Activated CD8-positive, alpha-beta memory T cell treated with anti-CD3 and anti-CD28 coated beads for 4 hours (primary cell): ENCODE measurements at places on chromosomes 6 and 20.

DNA sequence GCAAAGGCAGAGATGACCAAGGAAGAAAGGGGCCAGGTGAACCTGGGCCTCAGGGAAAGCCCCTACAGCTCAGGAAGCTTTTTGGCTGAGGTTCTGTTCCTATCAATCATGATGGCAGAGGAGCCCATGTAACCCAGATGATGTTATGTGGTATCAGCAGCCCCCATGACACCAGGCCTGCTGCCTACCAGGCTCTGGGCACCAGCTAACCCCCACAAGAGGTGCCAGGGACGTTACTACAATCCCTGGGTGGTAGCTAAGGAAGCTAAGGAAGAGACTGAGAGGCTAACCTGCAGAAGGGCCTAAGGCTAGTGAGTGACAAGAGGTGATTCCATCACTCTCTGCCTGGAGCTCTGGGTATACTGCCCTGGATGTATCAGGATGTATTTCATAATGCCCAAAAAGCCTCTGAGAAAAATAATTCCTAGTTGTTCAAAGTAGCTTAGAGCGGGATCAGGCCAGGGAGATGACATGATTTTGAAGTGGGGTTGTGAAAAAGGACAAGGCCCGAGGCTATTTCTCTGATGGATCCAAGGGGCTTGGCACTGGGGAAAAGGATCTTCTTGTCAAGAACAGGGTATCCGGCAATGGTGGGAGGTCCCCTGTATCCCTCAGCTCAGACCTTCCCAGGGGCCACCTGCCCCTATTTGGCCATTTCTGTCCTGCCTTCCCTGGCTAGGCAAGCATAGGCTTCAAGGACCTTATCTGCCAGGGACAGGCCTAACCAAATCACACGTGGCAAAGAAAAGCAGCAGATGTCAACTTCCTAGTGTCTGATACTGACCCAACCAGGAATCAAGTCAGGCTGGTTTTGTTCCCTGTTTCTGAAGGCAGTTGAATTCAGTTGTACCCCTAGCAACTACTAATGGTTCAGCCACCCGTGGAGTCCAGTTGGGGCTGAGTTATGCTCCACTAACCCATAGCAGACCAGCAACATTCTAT is 41.3 kb downstream of the PANK2 start:
- no peak for DNase-seq

GRCh38 chr6:121884091-121884490 is 448.6 kb downstream of the GJA1 start:
- DNase-seq, result no peak

DNA sequence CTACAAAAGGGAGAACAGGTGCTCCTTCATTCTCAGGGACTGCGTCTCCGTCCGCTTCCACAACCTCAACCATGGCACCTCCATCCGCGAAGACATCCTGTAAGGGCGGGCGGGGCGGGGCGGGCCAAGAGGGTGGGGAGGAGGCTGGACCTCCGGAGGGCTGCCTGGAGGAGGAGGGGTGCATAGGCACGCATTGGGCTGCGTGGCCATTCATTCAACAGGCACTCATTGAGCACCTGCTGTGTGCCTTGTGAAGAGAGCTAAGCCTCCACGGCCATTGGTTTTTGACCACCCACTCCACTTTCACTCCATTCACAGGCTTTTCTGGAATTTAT is 435 bp downstream of the ZSWIM3 start:
- no peak for DNase-seq

GRCh38 chr6:70886661-70887060 is 70.2 kb downstream of the B3GAT2 start:
- no peak for DNase-seq

DNA sequence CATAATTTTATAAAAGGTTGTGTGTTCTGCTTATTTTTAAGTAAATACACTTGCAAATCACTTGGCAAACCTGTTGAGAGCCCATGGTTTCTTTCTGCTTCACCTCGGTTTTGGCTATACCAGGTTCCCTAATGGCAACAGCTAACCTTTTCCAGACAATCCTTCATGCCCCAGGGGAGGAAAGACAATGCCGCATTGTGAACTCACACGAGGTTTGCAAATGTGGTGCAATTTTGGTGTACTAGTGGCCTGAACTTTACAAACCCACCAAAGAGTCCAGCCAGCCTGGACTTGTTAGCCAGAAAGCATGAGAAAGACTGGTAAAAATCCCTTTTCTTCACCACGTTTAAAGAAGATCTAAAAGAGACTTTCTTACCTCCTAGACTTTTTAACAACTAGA is 84.8 kb upstream of the SOX4 start:
- no peak for DNase-seq

GRCh38 chr20:41854765-41855164 is 236.6 kb upstream of the CHD6 start:
- DNase-seq, result no peak

DNA sequence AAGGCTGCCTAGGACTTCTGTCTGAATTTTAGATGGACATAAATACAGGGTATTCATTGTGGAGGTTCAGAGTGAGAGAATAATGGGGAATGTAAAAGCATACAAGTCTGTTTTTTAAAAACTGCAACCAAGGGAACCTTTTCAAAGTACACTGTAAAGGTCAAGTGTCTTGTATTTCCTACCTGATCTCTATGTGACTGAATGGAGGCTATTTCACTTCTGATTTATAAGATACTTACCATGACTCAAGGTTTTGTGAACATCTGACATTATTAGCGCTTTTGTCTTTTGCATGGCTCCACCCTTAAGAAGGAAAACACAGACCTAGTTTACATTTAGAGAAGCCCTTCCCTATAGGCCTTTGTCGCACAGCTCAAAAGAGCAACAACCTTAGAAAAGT is 126.5 kb downstream of the ZFAND3 start:
- DNase-seq, result no peak

DNA sequence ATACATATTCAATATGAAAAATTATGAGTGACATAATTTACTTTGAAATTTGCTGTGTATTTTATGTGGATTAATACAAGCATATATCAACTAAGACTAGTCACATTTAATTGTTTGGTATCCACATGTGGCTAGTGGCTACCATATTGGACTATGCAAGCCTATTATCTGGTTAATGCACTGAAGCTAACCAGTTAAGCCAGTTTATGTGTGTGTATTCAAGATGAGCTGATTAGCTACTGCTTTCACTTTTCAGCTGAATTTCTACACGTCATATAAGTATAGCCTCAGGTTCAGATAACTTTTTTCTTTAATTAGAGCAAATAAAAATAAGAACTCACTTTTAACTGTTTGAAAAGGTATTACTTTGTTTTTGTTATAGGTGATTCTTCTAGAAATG is 903.7 kb downstream of the TFAP2A start:
- no peak for DNase-seq

DNA sequence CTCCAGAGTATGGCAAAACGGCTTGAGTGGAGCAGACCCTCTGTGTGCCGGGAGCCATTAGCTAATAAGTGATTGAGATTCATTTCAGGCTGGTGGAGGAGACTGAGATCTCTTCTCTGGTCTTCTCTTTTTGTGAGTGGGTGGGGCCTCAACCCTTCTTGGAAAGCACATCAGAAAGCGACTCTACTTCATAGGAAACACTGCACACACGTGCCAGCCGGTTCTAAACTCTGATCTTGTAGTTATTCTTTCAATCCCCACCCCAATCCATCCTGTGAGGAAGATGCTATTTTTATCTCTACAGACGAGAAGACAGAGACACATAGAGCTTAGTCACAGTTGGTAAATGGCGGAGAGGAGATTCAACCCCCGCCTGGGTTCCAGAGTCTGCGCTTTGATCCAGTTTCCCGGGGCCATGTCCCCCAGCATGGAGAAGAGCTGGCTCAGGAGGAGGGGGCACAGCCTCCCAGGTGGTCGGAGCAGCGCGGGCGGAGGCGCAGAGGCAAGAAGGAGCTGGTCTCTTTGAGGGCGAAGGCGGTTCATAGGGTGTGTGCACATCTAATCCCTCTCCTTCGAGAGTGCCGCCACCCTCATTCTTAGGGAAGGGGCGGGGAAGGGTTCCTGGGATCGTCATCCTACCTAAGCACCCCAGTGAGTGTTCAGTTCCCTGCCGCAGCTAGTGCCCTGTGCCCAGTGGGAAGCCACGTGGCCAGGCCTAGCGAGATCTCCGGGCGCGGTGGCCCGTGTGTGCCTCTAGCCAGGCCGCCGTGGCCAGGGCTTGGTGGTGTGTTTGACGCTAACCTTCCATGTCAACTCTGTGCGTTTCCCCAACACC is 49.0 kb upstream of the TAGAP start:
- DNase-seq, result no peak

GRCh38 chr20:17921774-17922173 is 46.8 kb downstream of the SNX5 start:
- no peak for DNase-seq

- DNase-seq, result no peak
Measured at GRCh38 chr20:63023071-63023935, 16.5 kb upstream of the BHLHE23 start.

- DNase-seq, result no peak
Measured at GRCh38 chr6:10723567-10723881, 654 bp downstream of the TMEM14C start.

DNA sequence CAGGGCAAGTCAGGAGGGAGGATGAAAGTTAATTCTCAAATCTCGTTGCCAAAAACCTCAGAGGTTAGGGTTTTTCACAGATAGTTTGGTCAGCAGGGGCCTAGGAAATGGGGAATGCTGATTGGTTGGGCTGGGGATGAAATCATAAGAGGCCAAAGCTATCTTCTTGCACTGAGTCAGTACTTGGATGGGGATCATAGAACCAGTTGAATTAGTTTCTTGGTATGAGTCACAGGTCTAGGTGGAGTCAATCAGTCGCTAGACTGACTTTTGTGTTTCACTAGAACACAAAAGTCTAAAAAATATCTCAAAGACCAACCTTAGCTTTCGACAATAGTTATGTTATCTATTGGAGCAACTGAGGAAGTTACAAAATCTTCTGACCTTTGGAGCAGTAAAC is 368.5 kb downstream of the TBC1D32 start:
- no peak for DNase-seq

- no peak for DNase-seq
Measured at GRCh38 chr6:117481926-117482239, 591 bp upstream of the DCBLD1 start.

DNA sequence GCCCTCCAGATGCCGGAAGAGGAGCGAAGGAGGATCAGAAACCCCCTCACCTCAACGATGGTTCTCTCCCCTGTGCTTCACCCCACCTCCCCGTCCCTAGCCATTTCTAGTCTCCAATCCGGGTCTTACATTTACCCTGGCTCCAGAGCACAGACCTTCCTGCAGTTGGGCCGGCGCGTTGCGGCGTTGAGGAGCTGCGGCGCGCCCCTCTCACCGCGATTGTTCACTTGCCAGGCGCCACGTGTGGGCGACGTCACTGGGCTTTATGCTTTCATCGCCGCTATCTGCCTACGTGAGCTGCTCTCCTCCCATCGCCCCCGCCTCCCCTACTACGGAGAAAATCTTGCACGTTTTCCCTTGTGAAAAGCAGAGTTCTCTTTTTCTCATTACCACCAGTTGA is at the start of gene CRISP2:
Gene CRISP2 (minus strand): TSS at position 198 of the 400 bp plus-strand sequence. CDS start 4,347 bp downstream, outside the sequence.
- no peak for DNase-seq

DNA sequence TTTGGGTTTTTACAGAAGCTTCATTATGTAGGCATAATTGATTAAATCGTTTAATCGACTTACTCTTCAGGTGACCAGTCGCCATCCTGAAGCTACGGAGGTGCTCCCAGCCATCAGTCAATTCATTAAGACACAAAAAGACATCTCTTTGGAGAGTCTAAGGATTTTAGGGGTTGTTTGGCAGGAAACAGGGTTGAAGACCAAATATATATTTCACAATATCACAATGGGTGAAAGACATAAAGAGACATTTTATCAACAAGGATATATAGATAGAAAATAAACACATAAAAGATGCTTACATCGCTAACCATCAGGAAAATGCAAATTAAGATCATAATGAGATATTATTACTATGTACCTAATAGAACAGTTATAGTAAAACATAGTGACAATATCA is 104.0 kb upstream of the SIRPG start:
- DNase-seq, result no peak

DNA sequence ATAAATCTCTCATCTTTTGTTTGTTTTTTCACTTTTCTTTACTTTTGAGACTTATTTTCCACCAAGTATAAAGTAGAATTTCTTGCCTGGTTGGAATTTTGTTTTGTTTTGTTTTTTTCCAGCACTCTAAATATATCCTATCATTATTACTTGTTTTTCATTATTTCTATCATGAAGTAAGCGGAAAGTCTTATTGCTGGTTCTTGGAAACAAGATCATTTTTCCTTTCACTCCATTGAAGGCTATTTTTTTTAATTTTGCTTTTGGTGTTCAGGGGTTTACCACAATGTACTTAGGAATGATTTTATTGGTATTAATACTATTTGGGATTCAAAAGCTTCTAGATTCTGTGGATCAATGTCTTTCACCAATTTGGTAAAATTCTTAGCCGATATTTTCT is 190.1 kb downstream of the LAMA2 start:
- no peak for DNase-seq

- DNase-seq, result no peak
Measured at GRCh38 chr6:145068577-145068976, 666.7 kb downstream of the EPM2A start.

DNA sequence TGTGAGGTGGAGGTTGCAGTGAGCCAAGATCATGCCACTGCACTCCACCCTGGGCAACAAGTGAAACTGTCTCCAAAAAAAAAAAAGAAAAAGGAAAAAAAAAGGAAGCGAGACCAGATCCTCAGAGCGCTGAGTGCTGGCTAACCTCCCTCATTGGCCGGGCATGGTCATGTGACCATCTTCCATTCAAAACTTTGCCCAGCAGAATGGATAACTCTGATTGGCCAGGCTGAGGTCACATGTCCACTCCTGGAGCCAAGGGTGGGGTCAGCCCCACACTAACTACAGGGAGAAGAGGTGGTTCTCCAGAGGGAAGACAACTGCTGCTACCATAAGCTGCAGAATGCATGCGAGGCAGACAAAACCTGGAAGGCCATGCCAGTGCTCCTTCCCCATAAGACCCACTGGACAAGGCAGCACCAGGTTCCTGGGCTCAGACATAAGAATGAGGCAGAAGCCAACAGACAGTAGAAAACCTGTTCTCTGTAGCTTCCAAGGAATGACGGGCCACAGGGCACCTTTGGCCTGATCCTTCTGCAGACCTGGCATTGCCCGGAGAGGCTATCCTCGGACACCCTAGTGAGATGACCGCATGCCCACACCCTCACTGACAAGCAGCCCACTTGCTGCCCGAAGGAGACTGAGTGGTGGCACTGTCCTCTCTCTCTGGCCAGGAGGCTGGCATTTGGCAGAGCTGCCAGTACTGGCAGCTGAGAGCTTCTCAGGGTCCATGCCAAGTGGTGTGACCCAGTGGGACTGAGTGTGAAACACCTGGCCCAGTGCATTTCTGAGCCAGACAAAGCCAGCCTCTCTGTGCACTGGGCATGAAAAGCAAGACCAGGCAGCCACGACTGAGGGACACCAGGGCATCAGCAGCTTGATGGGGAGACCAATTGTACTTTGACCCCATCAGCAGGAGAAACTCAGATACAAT is 311.9 kb upstream of the SULF2 start:
- DNase-seq, result no peak

DNA sequence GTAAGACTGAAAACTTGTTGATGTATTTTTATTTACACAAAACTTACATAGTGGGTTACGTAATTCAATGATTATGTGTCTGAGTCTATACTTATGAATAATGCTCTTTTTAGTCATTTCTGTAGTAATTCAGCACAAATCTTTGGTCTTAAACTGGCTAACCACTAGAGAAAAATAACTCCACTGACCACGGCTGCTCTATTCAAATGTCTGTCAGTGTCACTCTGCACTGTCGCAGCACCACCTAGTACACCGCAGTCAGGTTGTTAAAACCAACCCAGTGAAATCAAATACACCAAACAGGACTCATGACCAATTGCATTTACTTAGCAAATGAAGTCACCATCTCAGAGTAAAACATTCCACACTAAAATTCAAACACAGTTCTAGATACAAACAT is 93.5 kb upstream of the CCDC28A start:
- no peak for DNase-seq

- DNase-seq, result no peak
Measured at GRCh38 chr6:33945931-33946330, 142.1 kb upstream of the MLN start.
